Activated naive CD4-positive, alpha-beta T cell (primary cell): ENCODE measurements at places on chromosomes 13 and 19.

- no peak for DNase-seq
These were observed 229.3 kb upstream of the EDNRB start for GRCh38 chr13:78147905-78148304.

DNA sequence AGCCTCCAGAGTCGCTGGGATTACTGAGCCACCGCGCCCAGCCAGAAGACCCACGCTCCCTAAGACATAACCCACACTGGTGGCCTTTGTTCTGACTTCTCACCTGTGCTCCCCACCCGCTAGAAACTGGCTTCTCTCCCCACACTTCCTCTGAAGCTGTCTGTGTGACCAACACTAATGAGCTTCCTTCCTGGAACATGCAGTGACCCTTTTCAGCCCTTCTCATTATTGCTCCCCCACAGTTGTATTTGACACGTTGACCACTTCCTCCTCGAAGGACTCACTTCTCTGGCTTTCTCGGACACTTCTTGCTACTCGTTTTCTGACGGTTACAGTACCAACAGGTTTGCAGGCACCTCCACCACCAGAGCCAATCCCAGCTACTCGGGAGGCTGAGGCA, 10.9 kb downstream of the NCR1 start:
- no peak for DNase-seq

DNA sequence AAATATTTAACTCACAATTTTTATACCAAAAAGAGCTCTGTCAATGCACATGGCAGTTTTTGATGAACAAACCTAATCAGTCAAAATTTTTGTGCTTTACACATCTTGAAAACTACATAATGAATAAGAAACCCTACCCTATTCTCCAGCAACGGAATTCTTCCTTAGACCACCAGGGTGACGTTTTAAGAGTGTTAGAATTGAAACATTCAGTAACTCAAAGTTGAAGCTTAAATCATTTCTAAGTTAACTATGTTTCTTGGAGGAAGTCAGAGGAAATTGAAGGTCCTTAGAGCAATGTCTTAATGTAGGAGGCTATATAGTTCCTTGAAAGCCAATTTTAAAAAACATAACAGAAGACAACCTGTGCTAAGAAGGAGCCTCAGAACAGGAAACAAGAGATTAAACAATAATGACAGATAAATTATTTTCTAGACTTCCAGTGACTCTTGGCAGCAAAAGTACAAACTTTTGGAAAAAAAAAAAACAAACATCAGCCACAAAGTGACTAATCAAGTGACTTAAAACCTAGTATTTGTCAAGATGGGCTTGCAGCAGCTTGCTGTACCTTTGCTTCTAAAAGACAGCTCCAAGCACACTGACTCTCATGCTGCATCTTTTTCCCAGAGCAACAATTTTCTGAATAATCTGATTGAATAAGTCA, 6.2 kb downstream of the SPRY2 start:
- DNase-seq = no peak

GRCh38 chr19:6103217-6103644, 7.1 kb downstream of the RFX2 start:
- DNase-seq = no peak

- DNase-seq = no peak
These were observed 7.0 kb downstream of the CAB39L start for GRCh38 chr13:49436890-49437289.

DNA sequence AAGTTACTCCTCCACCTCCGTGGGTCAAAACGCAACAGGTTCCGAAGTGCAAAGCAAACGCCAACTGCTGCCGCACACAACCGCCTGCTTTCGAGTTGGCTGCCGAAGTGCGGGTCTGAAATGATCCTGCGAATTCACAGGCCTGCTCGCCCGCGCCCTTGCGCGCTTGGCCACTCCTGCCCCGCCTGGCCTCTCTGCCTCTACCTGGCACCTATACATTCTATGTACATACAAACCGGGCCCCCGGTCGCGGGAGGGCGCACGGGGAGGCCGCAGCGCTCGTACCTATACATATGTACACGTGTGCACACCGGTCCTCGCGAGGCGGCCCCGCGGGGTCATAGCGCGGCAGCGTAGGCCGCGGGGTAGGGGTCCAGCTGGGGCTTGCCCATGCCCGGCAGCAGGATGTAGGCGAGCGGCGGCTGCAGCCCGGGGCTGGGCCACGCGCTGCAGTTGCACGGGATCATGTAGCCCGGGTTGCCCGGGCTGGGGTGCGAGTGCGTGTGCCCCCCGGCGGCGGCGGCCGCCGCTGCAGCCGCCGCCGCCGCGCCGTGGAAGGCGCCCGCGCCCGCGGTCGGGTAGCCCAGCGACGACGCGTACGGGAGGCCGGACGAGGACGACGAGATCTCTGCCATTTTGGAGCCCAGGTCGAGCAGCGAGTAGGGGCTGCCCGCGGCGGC, 1.3 kb downstream of the SOX21 start:
- no peak for DNase-seq

GRCh38 chr19:18185538-18185937, 7.5 kb upstream of the MPV17L2 start:
- no peak for DNase-seq

DNA sequence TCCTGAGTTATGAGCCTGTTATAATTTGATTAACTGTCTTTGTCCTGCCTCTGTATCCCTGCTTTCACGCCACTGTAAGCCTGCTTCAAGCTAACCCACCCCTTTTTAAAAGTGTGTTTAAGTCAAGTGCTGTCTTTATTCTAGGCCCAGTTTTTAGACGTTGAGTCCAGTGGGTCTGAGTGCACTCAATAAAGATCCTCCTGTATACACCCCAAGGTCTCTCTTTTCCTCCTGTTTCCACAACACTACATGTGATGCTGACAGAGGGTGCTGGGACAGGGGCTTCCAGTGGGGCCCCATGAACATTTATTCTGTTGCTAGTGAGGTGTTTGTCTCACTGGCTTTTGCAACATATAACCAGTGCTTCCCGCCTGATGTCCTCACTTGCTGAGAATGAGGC, 6.7 kb upstream of the F2RL3 start:
- DNase-seq = no peak

GRCh38 chr13:114041493-114041892, 67.6 kb upstream of the C13orf46 start:
- no peak for DNase-seq

GRCh38 chr13:45195421-45195820, 5.4 kb downstream of the KCTD4 start:
- DNase-seq = no peak

DNA sequence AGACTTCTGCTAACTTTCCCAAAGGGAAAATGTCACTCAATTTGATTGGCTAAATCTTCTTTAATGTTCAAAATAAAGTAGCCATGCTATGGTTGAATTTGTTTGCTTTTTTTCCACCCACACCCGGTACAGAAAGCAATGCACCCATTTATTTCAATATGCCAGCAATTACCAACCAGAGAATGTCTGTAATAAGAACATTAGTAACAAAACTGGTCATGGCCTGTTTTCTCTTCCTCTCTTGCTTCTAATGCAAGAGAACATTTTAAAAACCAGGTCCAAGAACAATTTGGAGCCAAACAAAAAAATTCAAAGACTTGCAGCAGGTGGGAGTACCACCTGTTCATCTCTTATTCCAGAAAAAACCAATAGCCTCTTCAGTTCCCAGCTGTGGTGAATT, 1108.8 kb upstream of the PCDH20 start:
- DNase-seq = no peak

DNA sequence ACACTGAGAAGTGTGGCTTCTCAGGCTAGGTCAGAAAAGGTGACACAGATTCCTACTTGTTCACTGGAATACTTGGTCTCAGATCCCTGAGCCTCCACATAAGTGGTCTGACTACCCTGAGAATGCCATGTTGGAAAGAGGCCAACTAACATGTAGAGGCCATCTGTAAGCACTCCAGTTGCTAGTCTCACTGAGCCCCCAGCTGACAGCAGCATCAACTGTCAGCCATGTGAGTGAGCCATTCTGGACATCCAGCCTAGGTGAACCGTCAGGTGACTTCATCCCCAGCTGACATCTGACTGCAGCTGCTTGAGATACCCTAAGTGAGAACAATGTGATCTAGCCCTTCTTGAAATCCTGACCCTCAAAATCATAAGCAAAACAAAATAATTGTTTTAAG, 18.1 kb upstream of the ARL11 start:
- DNase-seq = no peak

DNA sequence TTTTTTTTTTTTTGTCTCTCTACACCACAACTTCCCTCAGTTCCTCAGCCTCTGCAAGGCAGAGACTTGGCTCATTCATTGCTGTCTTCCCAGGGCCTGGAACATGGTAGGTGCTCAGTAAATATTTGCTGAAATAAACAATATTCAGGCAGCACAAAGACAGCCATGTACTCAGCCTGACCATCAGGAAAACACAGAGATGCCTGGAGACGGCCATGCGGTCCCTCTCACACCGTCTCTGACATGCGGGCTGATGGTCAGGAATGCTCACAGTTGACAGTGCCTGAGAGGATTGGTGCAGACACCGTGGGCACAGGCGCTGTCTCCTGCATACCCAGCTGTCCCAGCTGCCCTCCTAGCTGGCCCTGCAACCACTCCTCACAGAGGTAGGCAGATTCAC, 924 bp downstream of the PRAM1 start:
- DNase-seq = no peak

DNA sequence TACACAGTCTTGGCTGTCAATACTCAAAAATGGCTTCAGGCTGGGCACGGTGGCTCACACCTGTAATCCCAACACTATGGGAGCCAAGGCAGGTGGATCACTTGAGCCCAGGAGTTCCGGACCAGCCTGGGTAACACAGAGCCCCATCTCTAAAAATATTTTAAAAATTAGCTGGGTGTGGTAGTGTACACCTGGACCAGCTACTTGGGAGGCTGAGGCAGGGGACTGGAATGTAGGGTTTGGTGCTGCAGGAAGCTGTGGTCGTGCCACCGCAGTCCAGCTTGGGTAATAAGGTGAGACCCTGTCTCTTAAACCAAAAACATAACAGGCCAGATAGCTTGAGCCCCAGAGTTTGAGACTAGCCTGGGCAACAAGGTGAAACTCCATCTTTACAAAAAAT, 6.7 kb upstream of the CHERP start:
- no peak for DNase-seq

GRCh38 chr19:17807731-17808316, 12.9 kb downstream of the B3GNT3 start:
- no peak for DNase-seq

DNA sequence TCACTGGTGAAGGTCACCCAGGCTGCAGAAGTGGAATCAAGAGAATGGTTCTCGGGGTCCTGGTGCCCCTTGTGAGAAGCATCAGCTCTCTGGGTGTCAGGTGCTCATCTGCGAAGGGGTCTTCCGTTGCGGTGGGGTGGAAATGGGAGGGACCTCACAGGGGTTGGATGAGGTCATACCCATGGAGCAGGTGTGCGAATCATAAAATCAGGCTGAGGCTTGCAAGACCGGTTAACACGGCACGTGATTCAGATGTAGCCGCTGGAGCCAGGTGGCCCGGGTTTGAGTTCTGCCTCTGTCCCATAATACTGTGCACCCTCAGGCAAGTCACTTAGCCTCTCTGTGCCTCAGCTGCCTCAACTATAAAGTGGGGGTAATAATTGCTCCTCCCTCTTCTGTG, 3.9 kb upstream of the KLK15 start:
- no peak for DNase-seq

DNA sequence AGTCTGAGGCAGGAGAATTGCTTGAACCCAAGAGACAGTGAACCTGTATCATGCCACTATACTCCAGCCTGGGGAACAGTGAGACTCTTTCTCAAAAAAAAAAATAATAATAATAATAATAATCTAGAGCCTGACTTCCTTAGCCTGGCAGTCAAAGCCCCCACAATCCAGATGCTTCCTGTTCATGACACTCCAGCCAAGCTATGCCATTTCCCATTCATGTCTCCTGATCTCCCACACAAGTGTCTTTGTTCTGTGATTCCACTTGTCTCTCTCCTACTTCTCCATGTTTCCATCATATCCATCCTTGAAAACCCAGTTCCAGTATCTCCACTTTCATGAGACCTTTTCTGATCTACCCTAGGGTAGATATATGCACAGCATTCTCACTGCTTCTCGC, 150.7 kb downstream of the FOXO1 start:
- DNase-seq = no peak

GRCh38 chr13:93217721-93218261, 8.8 kb upstream of the GPC6 start:
- DNase-seq = no peak

DNA sequence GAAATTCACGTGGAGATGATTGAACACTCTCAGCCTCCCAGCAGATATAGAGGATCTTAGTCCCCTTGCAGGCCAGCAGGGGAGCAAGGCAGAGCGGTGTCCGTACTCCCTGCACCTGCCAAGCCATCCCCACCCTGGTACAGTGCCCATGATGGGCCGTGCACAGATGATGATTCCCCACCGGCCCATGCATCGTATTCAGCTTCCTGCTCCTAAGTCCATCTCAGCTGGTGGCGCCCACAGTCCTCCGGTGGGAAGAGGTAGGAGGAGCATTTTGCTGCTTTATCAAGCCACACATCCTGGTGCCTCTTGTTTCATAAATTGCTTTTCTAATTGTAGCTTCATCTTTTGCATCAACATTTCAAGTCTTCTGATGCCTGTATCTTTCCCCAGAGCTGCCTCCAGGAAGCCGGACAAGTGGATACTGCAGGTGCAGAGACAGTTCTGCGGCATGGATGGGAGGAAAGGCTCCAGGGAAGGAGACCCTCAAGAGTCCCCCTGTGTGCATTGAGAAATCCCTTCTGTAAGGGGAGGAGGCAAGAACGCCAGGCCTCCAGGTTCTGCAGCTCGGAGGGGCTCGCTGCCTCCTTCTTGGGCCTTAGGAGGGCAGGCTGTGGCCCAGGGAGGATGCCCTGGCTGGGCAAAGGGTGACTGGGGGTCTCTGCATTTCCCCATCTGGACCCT, 55.3 kb downstream of the F2RL3 start:
- no peak for DNase-seq

DNA sequence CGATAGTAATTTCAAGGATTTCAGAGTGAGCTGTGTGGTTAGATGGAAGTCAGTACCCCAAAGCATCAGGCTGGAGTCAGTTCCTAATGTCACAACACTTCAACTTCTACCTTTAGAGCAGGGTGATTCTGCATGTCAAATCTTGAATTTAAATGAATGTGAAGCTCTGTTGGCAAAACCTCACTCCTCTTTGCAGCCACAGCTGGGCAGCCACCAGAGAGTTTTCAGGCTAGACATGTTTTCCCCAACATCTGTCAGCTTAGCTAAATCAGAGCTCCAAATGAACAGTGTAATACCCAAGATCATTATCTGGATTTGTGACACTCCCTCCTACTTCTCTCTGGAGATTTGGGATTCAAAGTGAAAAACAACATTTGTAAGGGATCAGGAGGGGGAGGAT, 33.7 kb upstream of the OLFM4 start:
- DNase-seq = no peak

DNA sequence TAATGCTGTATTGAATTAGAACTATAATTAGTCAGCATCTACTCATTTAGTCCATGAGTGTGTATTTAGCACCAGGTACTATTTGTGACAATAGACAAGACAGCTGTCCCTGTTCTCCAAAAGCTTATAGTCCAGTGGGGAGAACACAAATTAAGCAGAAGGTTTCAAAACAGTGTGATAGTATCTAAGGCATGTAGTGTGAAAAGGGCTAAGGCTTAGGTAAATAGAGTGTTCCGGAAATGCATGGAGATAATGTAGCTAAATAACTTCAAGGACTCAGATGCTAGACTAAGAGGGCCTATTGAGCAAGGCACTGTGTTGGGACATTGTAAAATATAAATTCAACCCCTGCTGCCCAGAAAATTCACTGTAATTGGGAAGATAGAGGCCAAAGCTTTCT, 144.1 kb upstream of the MIR17HG start:
- DNase-seq = no peak
